ENCODE measurements at places on chromosomes 16 and 17.
A peak's percentile ranks its signal among the peaks of the same experiment; 100 is the strongest.

GRCh38 chr17:77049440-77049839, 91.3 kb upstream of the SEC14L1 start:
- peak; percentile 97 for DNase-seq

DNA sequence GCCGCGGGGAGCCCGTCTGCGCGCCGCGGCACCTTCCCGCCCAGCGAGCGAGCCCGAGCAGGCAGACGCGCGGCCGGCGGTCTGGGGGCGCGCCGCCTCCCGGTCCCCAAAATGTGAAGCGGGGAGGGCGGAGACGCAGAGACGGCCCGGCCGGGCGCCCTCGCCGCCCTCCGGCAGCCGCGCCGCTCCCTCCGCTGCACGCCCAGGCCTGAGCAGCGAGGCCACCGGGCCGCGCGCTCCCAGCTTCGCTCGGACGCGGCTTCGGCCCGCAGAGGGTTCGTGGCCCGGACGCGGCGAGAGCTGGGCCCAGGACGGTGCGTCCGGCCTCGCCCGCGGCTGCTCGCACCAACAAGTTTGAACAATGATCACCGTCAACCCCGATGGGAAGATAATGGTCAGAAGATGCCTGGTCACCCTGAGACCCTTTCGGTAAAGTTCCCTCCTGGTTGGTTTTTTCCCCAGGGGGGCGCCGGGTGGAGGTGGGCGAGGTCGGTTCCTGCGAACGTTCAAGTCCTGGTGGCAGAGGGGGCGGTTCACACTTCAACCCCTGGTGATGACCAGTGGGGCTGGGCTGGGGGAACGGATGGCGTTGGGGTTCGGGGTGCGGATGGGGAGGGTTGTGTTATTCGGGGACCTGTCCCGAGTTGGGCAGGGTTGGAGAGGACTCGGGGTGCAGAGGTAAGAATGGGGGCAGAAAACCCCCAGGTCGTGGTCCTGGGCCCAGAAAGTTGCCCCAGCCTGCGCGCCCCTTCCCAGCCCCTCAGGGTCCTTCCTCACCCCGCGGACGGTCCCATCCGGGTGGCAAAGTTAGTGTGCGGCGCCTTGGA, 678 bp downstream of the MGAT5B start:
- no peak for DNase-seq

- no peak for DNase-seq
Measured at GRCh38 chr17:57043276-57043675, 41.8 kb upstream of the AKAP1 start.

- DNase-seq = no peak
Measured at GRCh38 chr17:56629531-56630075, 36.1 kb downstream of the NOG start.

DNA sequence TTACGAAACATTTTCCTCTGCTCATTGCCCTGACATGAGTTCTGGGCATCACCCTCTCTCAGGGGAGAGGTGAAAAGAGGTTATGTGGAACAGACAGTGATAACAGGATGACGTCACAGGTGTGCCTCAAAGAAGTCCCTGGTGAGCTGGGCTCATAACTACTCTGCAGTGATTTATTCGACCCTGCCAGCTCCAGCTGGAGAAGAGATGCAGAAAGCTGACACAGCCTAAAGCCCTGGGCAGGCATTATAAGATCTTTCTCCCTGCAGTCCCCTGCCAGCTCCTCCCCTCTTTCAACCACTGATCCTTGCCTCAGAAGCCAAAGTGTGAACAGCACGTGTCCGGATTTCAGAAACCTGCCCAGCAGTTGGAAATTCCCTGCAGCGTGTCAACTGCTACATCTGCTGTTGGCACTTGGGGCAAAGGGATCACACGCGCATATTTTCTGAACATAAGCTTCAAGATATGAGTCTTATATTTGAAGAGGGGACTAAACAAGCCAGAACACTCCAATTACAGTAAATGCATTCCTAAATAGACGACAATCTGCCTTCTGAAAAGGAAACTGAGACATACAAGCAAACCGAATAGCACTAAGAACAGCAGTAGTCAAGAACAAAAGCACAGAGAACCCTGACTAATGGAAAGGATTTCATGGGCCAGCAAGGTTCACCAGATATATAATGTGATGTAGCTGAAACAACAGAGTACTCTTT, 80.5 kb downstream of the SMG6 start:
- DNase-seq = no peak

GRCh38 chr16:19701091-19701490, 16.9 kb downstream of the KNOP1 start:
- no peak for DNase-seq

- no peak for DNase-seq
Measured at GRCh38 chr16:53773150-53773846, 69.3 kb downstream of the FTO start.

DNA sequence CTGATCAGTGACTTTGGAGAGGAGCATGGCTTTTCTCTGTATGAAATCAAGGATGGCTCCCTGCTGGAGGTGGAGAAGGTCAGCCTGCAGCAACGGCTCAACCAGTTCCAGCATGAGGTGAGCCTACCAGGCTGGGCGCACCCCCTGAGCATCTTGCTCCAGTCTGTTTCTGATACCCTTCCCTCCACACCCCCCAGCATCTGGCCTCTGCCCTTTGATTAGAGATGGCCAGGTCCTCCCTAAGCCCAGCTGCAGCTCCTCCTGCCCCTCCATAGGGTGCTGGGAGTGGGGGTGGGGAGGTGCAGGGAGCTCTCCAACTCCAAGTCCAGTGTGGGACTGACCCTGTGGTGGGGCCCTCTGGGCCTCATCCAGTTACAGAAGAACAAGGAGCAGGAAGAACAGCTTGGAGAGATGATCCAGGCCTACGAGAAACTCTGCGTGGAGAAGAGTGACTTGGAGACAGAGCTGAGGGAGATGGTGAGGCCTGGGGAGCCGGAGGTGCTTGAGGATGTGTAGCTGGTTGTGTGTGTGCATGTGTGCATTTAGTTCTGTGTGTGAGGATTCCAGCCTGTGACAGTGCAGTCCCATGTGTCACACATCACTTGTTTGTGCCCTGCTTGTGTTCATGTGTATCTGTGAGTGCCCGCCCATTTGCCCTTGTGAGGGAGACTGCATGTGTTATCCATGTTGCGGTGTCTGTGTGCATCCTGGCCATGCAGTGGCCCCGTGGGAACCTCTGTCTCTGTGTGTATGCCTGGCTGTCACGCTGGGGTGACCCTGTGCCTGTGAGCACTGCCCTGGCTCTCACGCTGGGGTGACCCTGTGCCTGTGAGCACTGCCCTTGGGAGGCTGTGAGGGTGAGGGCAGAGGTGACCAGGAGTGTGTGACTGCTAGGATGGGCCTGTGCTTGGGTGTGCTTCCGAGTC, 3.0 kb downstream of the TBKBP1 start:
- no peak for DNase-seq

GRCh38 chr17:901964-902363, 77.6 kb downstream of the NXN start:
- no peak for DNase-seq

GRCh38 chr17:79930062-79930876, 91.0 kb upstream of the CBX4 start:
- no peak for DNase-seq

- no peak for DNase-seq
Measured at GRCh38 chr17:38434178-38434665, 6.0 kb downstream of the ARHGAP23 start.

GRCh38 chr16:2148714-2149629, 547 bp downstream of the RAB26 start:
- DNase-seq = no peak

- DNase-seq = no peak
Measured at GRCh38 chr17:6413065-6413464, 21.9 kb downstream of the AIPL1 start.

Data from NCI-H187 (cell line).